ENCODE measurements at places on chromosomes 16 and 17.

- DNase-seq: no peak
Observed at GRCh38 chr17:45172541-45173286, 11.0 kb downstream of the HEXIM2 start.

- no peak for DNase-seq
Observed at GRCh38 chr17:35449371-35449931, 885 bp upstream of the SLFN13 start.

GRCh38 chr16:3017794-3018506 lies at the start of gene CLDN6:
CLDN6 (minus strand) TSS chr16:3018183; CDS start chr16:3016021, 2,162 bp downstream.
- no peak for DNase-seq

- peak; percentile 28 for DNase-seq
Observed at GRCh38 chr17:16589097-16589969, 20.3 kb upstream of the ZNF287 start.

DNA sequence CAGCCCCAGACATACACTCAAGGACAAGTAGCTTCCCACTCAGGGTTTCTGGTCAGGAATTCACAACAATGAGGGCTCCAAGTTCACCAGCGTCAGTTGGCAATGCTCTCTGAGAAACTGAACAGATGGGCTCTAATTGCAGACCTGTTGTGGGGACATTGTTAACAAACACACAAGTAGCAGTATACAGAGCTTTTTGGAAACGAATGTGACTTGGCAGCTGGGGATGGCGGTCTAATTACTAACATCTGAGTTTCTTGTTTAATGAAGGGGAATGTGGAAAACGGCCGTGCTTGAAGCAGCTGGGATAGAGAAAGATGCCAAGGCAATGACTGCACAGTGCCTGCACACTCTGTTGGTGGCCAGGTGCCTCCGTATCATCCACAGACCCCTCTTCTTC lies 316.1 kb upstream of the IRX3 start:
- no peak for DNase-seq

GRCh38 chr17:77325577-77326075 lies 184.9 kb downstream of the SEC14L1 start:
- DNase-seq: no peak

DNA sequence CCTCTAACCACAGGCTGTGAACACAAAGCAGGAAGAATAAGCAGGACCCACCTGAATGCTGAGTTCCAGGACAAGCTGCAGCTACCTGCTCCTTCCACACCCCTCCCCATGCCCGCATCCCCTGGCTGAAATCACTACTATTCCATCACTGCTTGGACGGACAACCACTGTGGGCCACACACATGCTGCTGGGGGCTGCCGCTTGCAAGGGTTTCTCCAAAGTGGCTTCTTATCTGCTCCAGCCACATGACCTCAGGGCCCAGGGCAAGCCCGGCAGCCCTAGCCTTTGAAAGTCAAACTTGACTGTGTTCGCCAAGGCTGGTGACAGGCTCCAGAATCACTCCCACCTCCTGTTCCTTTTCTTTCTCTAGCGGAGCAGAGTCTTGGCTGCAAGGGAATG lies 18.4 kb downstream of the FA2H start:
- no peak for DNase-seq

GRCh38 chr17:58270476-58271215 lies 10.1 kb downstream of the MPO start:
- no peak for DNase-seq

- no peak for DNase-seq
Observed at GRCh38 chr17:40306395-40306794, 2.6 kb upstream of the RARA start.

DNA sequence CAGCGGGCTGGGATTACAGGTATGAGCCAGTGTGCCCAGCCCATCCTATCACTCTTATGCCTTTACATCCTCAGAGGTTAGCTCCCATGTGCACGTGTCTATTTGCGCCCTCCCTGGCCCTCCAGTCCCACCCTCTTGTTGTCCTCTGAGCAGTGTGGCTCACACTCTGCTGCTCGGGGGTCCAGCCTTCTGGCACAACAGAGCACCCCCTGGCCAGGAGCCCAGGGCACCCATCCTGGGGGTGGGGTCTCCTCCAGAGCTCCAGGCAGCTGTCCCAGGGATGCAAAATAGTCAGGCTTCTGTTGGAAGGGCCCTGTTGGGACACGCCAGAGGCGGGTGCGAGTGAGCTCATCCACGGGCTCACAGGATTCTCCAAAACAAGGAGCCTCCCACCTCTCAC lies 11.7 kb upstream of the FAM83G start:
- no peak for DNase-seq

- DNase-seq: no peak
Observed at GRCh38 chr17:27488231-27488630, 32.0 kb downstream of the KSR1 start.

- DNase-seq: no peak
Observed at GRCh38 chr16:59552164-59552563, 818.0 kb upstream of the GOT2 start.
